GM12892 (cell line): ENCODE measurements at places on chromosomes 12 and 14.

DNA sequence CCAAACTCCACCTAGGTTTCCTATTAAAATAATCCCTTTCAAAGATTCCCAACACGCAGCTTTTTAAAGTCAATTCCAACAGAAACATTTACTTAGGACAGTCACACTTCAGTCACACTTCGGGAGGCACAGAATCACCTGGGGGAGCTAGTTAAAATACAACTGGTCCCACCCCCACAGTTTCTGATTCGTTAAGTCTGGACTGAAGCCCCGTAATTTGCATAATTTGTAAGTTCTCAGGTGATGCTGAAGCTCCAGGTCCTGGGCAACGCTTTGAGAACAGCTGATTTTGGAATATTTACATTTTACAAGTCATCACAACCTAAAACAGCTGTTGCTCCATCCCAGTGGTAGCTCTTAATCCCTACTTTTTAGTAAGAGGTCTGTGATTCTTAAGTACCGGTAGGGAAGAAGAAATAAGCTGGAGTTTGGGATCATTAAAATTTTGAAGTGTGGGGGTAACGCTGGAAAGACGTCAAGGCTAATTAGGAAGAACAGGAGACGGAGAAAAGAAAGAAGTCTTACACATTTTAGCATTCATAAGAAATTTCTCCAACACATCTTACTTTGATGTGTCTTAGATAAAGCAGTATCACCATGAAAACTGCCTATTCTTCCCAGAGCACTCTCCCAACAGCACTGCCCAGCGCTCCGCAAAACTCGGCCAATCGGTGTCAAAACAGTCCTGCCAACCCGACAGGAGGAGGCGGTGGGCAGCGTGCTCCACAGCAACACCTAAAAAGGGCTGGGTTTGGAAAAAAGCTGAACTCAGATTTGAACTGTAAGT lies 1.1 kb downstream of the IPO8 start:
- DNase-seq = peak; percentile 5

GRCh38 chr12:123839826-123840225 lies 77.7 kb downstream of the DNAH10 start:
- no peak for DNase-seq

GRCh38 chr12:553216-554000 lies 93.7 kb downstream of the B4GALNT3 start:
- DNase-seq = no peak

DNA sequence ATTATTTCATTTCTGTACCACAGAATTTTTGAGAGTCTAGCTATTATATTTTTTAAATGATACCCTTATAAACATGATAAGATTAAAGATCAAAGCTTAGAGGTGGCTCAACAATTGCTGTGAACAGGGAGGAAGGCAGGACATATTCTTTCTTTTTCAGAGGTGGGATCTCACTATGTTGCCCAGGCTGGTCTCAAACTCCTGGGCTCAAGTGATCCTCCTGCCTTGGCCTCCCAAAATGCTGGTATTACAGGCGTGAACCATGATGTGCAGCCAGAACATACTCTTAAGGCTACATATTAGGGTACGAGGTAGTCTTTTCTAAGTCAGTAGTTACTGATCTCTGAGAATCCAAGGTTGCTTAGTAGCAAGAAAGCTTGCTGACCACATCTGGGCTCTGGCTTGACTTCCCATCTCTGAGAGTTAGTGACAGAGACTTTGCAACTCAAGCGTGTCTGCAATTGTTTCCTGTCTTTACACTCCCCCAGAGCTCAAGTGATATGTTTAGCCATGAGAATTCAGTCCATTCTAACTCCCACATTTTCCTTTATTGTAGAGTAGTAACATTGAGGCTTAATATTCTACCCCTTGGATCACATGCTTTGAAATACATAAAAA lies 8.6 kb downstream of the RAB5B start:
- peak; percentile 38 for DNase-seq

GRCh38 chr12:69056743-69057515 lies 124.0 kb upstream of the CPM start:
- no peak for DNase-seq

DNA sequence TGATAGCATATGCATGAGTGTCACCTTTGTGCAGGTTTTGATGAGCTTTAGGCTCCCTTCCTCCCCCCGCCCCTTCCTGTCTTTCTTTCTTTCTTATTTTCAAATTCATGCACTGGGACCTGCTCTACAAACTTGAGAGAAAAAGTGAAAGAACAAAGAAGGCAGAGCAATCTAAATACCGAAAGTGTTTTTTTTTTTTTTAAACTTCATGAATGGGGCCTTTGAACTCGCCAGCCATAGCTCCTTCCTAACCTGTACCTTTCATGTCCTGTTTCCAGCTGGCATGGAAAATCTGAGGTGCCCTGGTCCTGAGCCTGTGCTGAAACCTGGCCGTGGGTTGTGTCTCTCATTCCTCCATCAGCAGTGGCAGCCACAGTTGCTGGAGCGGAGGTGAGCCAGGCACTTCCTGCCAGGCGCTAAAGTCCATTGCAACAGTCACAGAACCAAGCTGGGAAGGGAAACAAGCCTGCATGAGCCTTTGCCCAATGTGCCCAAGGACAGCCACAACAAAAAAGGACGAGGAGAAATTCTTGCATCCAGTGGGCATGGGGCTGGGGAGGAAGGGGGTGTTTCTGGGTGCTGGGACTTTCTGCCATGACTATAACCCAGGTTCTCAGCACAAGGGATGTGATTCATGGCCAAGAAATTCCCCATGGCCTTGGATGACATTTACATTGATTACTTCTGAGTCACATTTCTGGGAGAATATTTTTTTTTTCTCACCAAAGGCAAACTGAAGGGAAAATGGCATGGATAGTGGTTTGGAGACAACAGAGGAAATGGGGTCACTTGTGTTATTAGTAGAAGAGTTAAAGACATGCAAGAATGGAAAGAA lies 102.7 kb downstream of the TMEM30B start:
- DNase-seq = no peak

- peak; percentile 54 for DNase-seq
Measured at GRCh38 chr14:75428230-75429104, 645 bp downstream of the JDP2 start.

DNA sequence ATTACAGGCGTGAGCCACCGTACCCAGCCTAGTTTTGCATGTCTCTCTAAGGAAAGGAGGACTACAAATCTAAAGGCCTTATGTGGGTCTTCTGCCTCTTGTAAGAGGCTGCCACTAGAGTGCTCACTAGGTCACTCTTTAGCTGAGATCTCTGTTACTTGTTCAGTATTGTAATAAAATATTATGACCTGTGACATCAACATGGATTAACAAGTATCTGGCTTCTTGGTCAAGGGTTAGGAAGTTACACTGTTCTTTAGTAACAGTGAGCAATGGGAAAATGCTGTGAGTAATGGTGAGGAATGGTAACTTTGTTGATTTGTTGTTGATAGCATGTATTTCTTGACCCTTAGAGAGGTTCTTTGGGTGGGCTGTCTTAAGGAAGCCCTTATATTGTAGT lies 50.5 kb downstream of the ERC1 start:
- DNase-seq = no peak

DNA sequence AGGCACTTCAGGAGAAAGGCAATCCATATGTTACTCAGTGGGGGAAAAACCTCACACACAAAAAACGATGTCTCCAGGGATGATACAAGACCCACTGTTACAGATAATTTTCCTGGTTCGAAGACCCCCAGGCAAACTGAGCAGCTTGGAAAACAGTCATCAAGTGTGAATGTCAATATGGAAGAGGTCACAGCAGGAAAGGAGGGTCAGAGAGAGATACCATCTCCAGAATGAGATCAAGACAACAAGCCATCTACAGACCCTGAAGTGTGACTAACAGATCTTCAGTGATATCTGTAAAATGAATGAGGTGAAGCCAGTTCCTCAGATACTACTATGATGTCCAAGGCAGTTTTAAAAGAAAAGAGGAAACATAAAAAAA lies 28.6 kb downstream of the GNS start:
- DNase-seq = no peak

- DNase-seq = peak; percentile 8
Measured at GRCh38 chr12:68932128-68932960, 627 bp downstream of the CPM start.

- no peak for DNase-seq
Measured at GRCh38 chr14:27557445-27557844, 959.6 kb upstream of the NOVA1 start.

GRCh38 chr12:62625228-62625627 lies 158.6 kb downstream of the MON2 start:
- no peak for DNase-seq

GRCh38 chr12:79454338-79454843 lies 236.4 kb downstream of the PAWR start:
- no peak for DNase-seq

GRCh38 chr14:34554540-34555250 lies 15.2 kb upstream of the EAPP start:
- no peak for DNase-seq

DNA sequence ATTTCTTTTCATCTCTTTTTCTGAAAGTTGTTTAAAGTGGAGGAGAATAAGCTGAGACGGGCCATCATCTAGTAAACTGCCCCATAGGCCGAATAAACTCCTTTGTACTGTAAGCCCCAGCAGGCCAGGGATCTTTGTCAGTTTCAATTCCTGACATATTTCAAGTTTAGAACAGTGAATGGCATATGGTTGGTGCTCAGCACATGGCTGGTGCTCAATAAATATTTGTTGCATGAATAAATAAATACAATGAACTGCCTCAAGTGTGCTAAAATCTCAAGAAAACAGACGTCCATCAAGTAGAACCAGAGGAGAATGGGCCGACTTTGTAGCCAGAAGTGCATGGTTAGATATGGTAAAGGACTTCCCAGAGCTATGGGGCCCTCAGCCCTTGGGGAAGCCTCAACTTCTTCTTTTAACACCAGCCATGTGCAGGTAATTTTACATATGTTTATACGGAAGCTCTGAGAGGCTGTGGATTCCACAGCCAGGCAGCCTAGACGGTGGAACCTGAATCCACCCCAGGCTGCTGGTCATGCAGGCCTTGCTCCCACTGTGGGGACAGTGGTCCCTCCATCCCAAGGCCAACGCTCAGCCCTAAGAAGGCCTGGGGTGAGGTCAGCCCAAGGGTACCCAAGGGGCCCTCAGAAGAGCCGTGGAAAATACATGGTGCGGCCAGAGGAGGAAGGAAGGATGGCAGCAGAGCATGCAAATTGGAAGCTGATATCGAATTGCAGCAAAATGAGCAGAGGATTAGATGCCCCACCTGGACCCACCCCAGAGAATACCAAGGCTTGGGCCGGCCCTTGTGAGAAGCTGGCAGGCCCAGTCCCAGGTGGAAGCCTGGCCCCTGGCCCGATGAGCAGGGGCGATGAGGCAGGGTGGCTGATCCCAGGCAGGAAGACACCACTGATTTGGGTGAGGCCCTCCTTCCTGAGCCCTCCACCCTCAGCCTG lies 8.7 kb upstream of the AQP2 start:
- no peak for DNase-seq

GRCh38 chr14:56156096-56156495 lies 37.9 kb downstream of the PELI2 start:
- no peak for DNase-seq

GRCh38 chr12:11651381-11651780 lies 1.9 kb downstream of the ETV6 start:
- no peak for DNase-seq

DNA sequence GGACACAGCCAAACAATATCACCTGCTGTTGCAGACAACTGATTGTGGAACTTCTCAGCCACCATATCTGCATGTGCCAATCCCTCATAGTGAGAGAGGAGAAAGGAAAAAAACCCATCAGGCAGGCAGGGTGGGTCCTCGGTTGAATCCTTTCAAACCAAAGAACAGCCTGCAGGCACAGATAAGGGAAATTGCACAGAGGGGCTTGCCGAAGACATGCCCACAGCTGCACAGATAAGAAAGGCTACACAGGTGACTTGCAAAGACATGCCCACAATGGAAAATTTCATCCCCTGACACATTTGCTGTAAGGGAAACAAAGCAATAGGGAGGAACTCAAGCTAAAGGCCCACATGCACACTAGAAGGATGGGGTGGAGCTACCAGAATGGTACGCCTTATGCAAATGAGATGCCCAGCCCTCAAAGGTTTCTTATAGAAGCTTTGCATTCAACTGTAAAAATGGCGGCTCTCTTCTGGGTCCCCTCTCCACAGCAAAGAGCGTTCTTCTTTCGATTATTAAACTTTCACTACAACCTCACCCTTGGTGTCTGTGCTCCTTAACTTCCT lies 170.0 kb upstream of the TMPO start:
- no peak for DNase-seq

DNA sequence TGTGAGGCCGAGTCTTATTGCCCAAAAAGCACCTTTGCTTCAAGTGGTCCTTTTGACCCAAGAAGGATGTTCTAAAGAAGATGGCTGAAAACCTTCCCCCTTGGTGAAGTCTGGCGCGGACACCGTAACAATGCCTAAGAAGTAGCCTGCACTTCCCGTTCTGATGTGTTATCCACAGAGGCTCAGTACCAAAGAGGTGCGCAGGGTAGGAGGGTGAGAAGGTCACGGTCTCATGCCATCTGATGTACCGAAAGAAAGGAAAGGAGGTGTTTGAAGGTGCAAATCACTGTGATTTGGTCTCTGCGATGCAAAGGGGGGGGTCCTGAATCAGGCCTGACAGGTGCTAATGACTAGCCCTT lies 9.9 kb downstream of the PEBP1 start:
- DNase-seq = no peak

DNA sequence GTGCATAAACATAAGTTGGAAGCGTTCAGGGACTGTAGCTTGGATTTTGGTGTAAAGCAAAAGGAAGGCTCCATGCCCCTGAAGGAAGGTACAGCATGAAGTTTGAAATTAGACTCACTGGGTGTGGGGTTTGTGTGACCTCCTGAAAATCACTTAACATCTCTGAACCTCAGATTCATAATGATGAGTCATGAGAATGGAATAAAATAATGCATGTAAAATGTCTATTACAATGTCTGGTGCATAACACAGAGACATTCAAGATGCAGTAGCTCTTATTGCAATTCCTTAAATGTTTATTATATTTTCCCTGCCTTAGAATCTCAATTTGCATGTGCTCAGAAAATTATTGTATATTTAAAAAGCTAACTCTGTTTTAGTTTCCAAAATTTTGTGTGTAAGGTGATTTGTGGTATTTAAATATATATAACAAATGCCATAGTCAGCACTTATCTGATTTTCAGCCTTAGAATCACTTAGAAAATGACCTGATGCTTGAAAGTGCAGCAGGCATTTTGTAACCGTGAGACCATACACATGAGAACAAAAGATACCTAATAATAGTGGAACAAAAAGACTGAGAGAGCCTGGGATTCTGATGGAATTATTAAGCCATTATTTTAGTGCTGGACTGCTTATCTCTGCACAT lies 66.3 kb downstream of the E2F7 start:
- no peak for DNase-seq
